ENCODE measurements at places on chromosomes 7 and 10.

DNA sequence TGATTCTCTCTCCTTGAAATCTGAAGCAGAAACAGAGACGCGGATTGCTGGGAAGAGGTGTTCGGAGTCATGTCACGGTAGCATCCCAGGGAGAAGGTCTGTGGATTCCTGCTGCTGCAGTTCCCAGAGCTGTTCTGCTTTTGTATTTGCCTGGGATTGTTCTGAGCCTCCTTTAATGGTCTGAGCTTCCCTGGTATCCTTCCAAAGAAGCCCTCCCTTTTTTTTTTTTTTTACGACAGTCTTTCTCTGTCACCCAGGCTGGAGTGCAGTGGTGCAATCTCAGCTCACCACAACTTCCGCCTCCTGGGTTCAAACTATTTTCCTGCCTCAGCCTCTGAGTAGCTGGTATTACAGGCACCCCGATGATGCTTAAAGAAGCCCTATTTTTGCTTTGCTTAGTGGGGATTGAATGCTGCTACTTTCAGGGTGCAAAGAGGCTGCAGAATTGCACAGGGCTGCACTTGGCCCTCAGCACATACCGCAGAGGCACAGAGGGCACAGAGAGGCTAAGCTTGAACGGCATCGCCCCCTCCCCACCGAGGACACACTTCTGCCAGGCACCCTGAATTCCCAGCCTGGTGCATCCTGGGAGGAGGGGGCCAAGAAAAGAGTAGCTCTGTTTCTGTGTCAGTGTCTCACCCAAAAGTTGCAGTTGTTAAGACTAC lies 208.6 kb upstream of the GALNT17 start:
- DNase-seq: no peak

- no peak for DNase-seq
Measured at GRCh38 chr7:34939175-34939574, 98.1 kb downstream of the DPY19L1 start.

GRCh38 chr7:85412912-85413311 lies 226.1 kb upstream of the SEMA3D start:
- no peak for DNase-seq

DNA sequence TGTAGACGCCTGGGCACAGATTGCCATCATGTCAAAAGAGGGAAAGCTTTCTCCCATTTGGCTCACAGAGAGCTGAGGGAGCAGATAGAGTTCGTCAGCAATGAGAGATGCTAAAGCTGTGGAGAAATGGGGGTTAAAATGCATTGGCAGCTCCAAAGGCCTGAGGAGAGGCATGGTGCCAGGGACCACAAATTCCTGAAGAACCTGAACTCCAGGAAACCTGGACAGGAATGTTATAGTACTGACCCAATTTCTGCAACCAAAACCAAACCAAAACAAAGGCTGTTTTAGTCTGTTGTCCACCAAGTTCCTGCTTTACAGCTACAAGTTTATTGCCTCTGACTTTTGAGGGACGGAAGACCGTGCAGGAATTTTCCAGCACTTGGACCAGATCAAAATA lies 575.7 kb downstream of the REEP3 start:
- no peak for DNase-seq

DNA sequence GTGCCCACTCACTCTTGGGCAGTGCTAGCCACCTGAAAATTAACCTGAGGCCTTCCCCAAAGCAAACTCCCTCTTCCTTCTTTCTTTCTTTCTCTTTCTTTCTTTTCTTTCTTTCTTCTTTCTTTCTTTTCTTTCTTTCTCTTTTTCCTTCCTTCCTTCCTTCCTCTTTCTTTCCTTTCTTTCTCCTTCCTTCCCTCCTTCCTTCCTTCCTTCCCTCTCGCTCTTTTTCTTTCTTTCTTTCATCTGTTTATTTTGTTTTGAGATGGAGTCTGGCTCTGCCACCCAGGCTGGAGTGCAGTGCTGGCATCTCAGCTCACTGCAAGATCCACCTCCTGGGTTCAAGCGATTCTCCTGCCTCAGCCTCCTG lies 17.0 kb upstream of the KPNA7 start:
- peak; percentile 16 for DNase-seq

DNA sequence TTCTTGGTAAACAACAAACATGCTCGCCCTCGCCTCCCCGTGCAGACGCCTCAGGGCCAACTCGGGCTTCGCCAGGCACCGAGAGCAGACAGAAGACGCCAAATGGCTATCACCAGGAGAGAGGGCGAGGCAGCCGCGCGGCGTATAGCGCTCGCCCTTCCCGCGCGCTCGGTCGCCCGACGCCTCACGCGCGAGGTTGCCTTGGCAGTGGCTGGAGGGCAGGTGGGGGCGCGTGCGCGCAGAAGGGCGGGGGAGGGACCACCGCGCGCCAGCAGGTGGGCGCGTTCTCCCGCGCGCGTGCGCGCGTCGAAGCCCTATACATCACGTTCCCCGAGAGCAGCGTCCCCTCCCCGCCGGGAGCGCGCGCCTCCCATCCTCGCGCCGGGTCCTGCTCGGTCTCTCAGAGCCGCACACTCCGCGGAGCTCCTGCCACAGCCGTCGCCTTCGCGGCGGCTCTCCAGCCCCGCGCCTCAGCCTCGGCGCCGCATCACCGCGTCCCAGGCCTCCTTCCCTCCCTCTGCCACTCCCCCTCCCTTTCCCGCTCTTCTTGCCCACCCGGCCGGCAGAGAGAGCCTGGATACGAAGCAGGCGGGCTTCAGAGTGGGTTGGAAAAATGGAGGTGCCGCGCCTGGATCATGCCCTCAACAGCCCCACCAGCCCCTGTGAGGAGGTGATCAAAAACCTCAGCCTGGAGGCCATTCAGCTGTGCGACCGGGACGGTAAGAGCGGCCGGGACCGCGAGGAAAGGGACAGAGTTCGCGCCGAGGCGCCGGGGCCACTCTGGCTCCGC lies at the start of gene PHYHIPL:
PHYHIPL (plus strand) TSS at position 403 of the 790 bp plus-strand sequence; CDS start at position 614, 211 bp downstream.
- DNase-seq: peak; percentile 95

- DNase-seq: no peak
Measured at GRCh38 chr7:38825721-38826440, 83.1 kb downstream of the VPS41 start.

DNA sequence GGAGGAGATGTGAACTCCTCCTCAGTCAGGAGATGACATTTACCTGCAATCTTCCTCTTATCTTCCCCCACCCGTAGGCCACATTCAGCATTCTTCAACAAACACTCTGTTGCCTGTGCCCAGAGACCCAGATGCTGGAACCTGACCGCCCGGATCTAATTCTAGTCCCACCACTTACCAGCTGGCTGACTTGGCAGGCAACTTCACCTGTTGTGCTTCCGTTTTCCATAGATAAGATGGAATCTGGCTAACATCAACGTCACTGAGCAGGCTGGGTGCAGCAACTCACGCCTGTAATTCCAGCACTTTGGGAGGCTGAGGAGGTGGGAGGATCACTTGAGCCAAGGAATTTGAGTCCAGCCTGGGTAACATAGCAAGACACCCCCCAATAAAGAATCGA lies 21.3 kb upstream of the FXYD4 start:
- DNase-seq: no peak

DNA sequence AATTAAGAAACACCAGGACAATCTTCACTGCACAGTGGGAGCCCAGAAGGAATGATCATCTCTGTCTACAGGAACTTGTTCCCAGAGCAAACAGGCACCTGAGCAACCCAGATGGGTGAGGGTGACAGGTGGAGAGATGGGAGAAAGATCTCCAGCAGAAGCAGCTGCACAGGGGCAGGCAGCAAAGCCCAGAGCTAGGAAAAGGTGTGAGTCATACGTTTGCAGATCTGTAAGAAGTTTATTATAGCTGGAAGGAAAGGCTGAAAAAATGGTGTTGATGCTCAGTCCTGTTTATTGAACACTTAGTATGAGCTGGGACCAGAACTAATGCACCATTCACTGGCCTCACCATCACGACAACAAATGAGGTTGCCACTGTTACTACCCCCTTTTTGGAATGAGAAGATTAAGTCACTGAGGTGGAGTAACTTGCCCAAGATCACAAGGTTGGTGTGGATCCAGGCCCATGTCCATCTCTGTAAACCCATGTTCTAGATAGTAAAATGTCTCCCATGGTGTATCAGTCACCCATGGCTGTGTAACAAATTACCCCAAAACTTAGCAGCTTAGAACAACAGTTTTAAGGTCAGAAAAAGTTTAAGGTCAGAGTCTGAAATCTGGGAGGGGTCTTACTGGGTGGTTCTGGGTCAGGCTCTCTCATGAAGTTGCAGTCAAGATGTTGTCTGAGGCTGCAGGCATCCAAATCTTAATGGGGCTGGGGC lies 506.9 kb downstream of the RPS24 start:
- DNase-seq: no peak

GRCh38 chr7:75945297-75946168 lies 30.6 kb downstream of the POR start:
- DNase-seq: no peak
